ENCODE measurements at places on chromosomes 4 and X.

DNA sequence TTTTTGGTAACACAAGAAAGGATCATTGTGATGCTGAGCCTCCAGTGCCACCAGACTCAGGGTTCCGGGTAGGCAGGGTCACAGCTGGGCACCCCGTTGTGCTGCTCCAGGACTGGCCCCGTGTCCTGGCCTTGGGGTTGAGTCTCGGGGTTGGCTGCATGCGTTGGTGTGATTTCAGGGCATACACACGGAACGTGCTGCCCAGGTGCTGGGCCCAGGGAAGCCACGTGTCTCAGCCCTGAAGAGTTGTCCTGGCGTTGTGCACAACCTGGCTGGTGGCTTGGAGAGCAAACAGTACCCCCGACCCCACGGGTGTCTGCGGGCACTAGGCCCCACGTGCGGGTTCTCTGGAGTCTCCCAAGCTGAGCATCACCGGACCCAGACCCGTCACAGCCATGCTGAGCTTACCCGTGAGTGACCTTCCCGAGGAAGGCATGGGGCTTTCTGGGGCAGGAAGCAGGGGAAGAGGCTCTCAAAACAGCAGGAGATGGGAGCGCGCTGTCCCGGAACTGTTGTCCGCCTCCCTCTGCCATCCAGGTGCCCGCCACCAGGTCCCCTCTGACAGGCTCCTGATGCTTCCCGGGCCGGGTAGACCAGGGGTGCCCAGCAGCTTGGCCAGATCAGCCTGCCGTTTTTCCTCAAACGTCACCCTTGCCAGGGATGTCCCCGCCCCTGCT lies 66.1 kb upstream of the ENPP6 start:
- no peak for DNase-seq

DNA sequence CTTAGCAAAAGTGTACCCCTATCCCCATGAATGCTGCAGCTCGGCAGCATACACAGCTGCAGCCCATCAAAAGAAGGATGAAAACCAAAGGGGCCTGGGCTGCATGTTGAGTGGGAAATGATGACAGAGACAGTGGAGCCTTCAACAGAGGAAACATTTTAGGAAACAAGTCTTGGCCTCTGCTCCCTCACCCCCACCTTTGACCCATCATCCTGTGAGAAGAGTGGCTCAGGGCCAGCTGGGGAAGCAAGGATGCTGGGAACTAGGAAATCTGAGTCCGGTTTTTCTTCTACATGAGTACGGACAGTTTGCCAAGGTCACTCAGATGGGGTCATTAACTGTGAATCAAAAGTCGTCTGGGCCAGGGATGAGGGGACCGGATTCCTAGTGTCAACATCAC lies 37.2 kb downstream of the IDS start:
- no peak for DNase-seq

DNA sequence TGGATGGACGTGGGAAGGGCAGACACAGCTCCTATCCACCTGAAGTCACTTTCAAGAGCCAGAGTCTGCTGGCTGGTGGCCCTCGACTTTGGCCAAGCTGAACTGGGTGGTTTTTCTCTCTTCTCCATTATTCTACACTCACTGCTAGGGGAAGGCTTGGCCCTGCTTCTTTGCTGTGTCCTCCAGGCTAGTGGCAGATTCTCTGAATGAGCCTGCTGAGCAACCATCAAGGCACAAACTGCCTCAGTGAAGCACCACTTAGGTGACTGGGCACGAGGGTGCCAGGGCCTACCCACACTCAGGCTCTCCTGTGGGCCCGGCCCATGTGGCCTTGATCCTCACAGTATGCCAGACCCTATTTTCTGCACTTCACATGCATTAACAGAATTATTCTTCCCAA lies 92.0 kb downstream of the PJA1 start:
- no peak for DNase-seq

- DNase-seq = no peak
These were observed 457.9 kb upstream of the CTSO start for GRCh38 chr4:156411531-156411930.

DNA sequence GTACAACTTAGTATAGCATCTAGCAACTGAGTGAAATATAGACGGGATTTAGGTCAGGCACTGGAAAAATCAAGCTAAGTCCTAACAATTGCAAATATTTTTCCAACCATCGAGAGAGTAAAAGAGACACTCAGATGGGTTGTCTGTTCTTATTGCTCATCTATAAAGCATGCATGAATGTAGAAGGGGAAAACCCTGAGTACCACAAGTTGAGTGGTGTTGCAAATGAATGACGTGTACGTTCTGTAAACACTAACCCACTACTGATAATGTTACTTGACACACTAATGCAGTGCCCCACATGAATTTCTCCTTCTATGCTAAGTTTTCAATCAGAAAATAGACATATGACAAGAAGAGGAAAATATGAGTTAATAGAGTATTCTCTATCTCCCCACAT lies 211.2 kb downstream of the COX18 start:
- no peak for DNase-seq

DNA sequence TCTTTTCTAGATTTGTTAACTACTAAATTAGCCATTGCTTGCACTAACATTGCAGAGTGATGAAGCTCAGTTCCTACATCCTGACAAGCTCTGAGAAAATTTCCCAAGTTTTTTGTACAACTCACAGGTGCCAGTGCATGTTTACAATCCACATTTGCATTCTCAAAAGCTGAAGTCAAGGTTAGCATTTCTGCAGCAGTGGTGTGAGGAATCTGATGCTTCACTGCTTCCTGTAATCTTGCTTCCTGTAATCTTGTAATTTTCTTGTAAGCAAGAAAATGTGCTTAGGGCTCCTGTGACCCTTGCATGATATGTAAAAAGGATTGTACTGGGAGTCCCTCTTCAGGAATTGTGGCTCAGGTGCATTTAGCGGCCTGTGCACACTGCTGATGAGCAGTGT lies 207.4 kb upstream of the CXCL13 start:
- no peak for DNase-seq

DNA sequence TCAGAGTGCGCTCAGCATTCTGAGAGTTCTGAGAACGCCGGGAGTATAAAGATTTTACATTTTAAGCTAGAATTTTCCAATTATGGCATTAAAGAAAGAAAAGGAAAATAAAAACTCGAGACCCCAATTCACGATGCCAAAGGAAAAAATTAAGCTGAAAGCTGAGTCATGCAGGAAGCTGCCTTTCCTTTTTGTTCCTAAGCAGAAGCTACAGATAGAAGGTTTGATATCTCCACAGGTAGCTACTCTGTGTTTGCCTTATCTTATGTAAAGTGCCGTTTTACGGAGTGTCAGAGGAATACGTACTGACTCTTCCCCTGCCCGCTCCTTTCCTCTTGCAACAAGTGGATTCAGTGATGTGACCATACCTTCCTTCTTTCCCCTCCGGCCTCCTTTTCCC lies 10.8 kb upstream of the SORBS2 start:
- DNase-seq = no peak
